ENCODE measurements at places on chromosomes 3 and 15. TPM values are rescaled to one million over a fixed set of nuclear protein-coding genes. Genes with fewer than 3 reads are reported as not detected.

The RETNLB gene
- polyA plus RNA-seq = not detected

The NTRK3 gene
- polyA plus RNA-seq = 7.8 TPM

The CLRN1 gene
- polyA plus RNA-seq = not detected

The RTP4 gene
- not detected for polyA plus RNA-seq

The ATP13A5 gene
- 0.16 TPM for polyA plus RNA-seq

The B3GALNT1 gene
- polyA plus RNA-seq = 6.6 TPM

The SCN11A gene
- polyA plus RNA-seq = 0.51 TPM

The EFCAB12 gene
- polyA plus RNA-seq = 0.49 TPM

The SLC2A2 gene
- polyA plus RNA-seq = not detected

The CACNA2D2 gene
- polyA plus RNA-seq = 5.4 TPM

The NAALADL2 gene
- polyA plus RNA-seq = 2.3 TPM

The CCR9 gene
- 0.22 TPM for polyA plus RNA-seq

The TMEM108 gene
- polyA plus RNA-seq = 1.0 TPM

The NLGN1 gene
- 5.3 TPM for polyA plus RNA-seq

The CPLX3 gene
- polyA plus RNA-seq = not detected

The LNP1 gene
- 18.3 TPM for polyA plus RNA-seq

The LMLN gene
- polyA plus RNA-seq = 7.5 TPM

The CCR1 gene
- polyA plus RNA-seq = not detected

The TTC21A gene
- 4.2 TPM for polyA plus RNA-seq

The UBE3A gene
- polyA plus RNA-seq = 143 TPM

The VILL gene
- 2.1 TPM for polyA plus RNA-seq

The CLDN1 gene
- 0.54 TPM for polyA plus RNA-seq

The NR2E3 gene
- not detected for polyA plus RNA-seq

The LTK gene
- polyA plus RNA-seq = 4.4 TPM

The TUBGCP5 gene
- 11.8 TPM for polyA plus RNA-seq

The GOLGA8H gene
- 0.36 TPM for polyA plus RNA-seq

The HHLA2 gene
- polyA plus RNA-seq = not detected

The RAD18 gene
- polyA plus RNA-seq = 12.4 TPM

The PXYLP1 gene
- 11.0 TPM for polyA plus RNA-seq

The NRROS gene
- polyA plus RNA-seq = not detected

The CAND2 gene
- 35.2 TPM for polyA plus RNA-seq

The CCDC174 gene
- polyA plus RNA-seq = 20.2 TPM

All from cardiac muscle cell (in vitro differentiated cells and primary cell).